ENCODE measurements at places on chromosomes 12 and 14.

DNA sequence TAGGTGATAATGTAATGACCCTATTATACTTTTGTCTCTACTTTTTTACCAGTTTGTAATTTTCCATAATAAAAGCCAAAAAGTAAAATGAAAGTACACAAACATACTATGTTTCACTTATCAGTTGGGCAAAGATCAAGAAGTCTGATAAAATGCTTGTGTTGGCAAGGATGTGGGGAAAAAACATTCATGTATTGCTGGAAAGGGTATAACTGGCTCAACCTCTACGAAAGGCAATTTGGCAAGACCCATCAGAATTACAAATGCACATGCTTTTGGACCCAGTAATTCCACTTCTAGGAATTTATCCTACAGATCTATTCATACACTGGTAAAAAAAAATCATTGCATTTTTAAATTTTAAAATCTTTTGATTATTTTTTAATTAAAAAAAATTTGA lies 68.0 kb downstream of the SPTB start:
- no peak for DNase-seq

DNA sequence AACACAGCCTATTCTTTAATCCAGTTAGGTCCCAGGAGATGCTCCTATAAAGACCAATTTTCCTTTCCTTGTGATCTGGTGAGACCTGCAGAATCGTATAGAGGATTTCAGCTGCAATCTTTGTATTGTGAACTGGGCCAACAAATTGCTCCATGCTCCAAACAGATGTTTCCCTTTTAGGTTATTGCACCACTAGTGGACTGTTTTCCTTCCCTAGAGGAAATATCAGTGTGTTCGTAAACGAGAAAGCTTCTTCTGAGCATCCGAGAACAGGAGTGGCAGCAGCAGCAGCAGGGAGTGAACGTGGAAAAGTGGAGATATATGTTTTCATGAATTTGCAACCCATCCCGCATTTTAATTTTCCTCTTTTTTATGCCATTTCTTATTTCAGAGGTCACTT lies 344.1 kb upstream of the PDE3A start:
- DNase-seq: no peak

DNA sequence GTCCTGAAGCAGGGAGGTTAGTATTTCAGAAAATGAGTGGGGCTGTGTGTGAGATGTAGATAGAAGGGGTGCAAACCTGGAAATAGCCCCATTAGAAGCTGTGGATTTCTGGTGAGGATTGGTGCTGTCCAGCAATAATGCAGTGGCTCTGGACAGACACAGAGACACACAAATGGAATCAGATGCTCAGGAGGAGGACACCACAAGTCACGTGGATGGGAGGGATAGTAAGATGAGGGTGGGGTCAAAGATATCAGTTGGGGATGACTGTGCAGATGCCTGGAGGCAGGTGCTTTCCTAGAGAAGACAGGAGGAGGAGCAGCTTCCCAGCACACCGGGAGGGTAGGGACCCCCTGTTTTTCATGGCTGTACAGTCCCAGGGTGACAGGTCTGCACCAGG lies 136.5 kb downstream of the PLXNC1 start:
- no peak for DNase-seq

DNA sequence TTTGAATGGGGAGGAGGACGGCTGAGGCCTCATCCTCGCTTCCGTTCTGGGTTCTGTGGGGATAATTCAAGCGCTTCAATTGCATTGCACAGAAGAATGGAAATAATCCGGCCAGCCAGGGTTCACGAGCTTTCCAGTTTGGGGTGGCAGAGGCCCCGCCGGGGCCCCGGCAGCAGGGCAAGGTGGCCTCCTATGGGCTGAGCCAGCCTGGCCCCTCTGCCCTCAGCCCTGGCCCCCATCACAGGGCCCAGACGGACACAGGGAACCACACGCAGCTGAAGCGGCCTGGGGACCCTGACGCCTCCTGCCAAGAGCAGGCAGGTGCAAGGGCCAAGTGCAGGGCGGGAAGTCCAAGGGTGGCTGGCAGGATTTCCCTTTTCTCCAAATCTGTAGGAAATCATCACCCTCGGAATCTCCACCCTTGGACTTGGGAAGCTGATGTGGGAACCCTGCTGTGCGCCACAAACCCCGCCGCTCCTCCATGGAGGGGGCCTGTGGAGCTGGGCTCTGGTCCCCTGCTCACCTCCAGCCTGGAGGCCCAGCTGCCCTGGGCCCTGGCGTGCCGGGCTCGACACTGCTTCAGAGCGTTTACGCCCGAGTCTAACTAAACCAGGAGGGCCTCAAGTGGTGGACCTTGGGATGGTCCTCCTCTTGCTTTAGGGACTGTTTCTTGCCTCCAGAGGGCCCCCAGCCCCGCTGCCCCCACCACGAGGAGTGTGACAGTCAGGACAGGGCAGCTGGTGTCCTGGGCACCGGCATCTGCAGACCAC lies 78.4 kb downstream of the MOK start:
- peak; percentile 16 for DNase-seq

GRCh38 chr14:94114589-94115057 lies 4.1 kb downstream of the IFI27 start:
- no peak for DNase-seq

DNA sequence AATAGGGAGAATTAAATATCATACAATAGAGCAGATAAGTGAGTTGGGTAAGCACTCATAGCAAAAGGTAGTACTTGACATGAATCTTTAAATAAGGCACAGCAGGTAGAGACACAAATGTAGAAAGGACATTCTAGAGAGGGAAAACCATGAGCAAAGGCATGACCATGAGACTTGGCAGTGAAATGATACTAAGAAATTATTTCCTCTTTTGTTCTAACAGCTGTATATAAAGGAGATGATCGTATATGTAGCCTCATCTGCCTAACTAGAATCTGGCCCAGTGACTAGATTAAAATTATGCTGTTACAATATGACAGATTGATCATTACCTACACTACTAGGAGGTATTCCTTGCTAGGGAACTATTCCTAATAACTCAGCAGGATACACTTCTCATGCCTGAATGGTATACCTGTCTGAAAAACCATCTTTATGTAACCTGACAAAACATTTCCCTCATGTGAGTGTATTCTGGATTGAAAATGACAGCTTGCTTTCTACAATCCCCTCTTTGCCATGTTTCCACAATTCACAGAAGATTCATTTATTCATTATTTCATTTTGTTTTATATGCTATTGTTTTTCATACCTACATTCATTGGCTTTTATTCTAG lies 725.7 kb downstream of the C12orf50 start:
- DNase-seq: no peak

- no peak for DNase-seq
Observed at GRCh38 chr12:99334285-99335056, 313.1 kb upstream of the GARIN6 start.

- DNase-seq: no peak
Observed at GRCh38 chr12:21718944-21719650, 55.4 kb downstream of the KCNJ8 start.

- DNase-seq: no peak
Observed at GRCh38 chr12:26135010-26135420, 10.2 kb upstream of the BHLHE41 start.

DNA sequence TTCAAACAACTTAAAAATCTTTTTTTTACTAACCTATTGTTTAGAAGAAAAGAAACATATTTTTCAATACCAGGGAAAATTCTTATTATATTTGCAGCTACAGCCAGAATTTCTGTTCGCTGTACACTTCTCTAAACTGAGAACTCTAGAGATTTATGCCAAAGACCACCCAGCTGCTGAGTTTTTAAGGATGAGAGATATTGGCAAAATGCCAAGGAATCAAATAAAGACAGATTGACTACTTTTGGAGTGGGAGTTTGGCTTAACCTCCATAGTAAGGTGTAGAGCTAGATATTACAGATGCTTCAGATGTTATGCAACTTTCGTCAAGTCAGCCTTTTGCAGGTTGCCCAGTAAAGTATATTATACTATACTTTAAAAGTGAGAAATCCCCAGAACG lies 71.8 kb downstream of the TTLL5 start:
- DNase-seq: no peak

DNA sequence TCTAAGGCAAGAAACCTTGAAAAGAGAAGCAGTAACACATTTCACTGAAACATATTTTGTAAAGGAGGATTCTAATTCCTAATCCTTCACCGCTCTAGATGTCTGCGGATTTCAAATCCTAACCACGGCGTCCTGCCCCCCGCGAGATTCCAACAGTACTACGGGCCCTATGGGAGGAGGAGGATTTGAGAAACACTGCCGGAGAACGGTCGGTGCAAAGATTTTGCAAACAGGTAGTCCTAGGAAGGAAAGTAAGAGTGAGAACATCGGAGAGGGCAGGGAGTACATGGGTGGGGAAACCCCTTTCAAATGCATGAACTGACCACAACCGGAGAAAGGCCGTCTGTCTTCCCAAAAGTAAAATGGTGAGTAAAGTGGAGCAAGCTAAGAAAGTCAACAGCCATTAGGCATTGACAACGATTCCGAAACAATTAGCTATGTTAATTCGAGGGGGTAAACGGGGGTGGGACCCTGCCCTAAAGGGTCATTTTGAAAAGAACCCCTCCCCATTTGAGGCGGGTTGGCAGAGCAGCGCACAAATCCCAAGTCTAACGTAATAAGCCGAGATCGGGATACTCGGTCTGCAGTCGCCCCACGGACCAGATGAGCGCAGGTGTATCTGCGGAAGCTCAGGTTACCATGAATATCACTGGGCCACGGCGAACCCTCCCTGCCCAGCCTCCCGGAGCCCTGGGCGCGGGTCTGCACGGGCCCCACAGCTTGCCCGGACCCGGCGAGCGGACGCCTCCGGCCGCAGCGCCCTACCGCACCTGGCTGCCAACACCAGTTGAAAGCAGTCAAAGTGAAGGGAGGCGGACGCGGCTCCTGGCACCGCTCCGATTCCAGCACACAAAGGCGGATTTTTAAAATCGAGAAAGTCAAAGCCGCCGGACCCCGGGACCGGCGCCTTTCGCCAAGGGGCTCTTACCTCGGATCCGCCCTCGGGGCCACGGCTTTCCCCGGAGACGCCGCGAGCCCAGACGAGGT lies 662 bp downstream of the EPS8 start:
- peak; percentile 42 for DNase-seq

DNA sequence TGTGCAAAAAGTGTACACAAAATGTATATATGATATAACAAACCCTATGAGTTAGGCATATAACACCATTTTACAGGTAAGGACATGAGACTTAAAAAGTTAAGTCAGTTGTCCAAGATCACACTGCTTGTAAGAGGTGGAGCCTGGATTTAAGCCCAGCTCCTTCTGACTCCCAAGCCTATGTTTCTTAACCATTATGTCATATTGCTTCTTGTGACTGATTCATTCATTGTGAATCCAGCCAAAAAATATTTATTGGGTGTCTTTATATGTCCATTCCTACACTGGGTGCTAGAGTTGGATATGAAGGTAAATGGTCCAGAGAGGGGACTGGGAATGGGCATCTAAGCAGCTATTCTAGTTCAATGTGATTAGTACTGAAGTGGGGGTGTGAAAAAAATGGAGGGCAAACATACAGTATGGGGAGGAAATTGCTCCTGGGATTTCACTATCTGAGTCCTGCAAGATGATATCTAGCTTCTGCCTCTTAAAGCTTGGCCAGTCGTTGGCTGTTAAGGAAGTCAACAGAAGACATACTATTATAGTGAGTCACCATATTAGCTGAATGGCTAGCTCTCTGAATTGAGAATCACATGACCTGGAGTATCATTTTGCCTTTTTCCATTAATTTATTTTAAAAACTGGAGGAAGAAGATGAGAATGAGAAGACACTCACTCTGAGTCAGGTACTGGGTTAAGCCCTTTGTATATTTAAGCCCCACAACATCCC lies 28.8 kb downstream of the PAX9 start:
- no peak for DNase-seq

GRCh38 chr14:98136012-98136789 lies 1135.8 kb downstream of the BCL11B start:
- DNase-seq: no peak

All from WERI-Rb-1 (cell line).